NB4 (cell line): ENCODE measurements at places on chromosomes 13 and 19.

- no peak for DNase-seq
These were observed 501 bp downstream of the SIRT2 start for GRCh38 chr19:38898788-38899446.

DNA sequence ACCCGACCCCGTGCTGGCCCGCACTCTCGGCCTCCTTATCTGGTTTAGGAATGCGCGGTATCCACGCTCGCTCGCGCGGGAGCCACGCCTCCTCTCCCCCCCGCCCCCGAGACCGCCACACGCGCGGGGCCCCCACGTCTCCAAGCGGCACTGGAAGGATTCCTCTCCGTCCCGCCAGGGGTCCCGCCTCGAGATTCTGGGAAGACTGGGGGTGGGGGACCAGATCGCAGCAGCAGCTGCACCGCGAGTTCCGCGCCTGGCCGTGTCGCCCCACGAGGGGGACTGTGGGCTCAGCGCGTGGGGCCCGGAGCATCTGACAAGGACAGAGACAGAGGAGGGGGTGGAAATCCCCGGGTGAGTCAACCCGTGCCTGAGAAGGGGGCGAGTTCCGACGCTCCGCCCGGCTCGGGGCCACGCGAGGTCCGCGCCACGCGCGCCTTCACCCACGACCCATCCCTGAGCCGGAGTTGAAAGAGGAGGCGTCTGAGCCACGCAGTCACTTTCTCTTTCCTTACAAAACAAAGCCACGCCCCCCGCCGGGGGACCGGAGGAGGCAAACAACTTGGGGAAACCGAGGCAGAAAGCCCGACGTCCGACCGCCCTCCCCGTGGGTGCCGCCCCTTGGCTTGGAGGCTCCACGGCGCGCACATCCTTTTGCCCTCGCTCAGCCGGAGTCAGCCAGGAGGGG, 814 bp downstream of the S1PR2 start:
- peak; percentile 55 for DNase-seq

DNA sequence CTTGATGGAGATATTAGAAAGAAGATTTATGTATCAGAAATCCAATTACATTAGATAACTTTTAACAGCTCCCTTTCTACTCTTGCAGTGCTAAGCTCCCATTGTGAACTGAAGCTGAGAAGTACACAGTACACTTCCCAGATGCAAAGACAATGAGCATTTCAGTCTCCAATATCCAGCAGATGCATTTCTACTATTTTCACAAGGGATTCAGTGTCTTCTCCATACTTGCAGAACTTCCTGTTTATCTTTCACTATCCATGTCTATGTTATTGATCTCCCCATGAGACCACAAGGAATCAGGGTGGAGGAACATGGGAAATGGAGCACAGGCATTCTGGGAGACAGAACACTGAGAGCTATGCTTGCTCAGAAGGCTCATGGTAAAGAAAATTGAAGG, 207.5 kb downstream of the ENOX1 start:
- no peak for DNase-seq

DNA sequence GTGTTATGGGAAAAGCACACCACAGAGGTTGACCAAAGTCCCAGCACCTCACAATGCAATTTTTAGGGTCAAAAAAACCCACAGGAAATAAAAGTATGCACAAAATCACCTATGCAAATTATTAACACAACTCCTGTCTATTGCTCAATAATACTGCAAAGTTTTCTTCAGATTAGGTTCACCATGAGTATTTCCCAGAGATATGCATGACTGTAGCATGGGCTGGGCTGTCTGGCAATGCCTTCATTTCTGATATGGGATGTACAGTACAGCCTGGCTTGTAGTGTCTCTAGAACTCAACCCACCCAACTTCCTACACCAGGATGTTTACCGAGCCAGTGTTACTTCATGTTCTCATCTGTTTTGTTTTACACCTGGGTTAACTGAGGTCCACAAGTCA, 698.7 kb upstream of the ARGLU1 start:
- no peak for DNase-seq

DNA sequence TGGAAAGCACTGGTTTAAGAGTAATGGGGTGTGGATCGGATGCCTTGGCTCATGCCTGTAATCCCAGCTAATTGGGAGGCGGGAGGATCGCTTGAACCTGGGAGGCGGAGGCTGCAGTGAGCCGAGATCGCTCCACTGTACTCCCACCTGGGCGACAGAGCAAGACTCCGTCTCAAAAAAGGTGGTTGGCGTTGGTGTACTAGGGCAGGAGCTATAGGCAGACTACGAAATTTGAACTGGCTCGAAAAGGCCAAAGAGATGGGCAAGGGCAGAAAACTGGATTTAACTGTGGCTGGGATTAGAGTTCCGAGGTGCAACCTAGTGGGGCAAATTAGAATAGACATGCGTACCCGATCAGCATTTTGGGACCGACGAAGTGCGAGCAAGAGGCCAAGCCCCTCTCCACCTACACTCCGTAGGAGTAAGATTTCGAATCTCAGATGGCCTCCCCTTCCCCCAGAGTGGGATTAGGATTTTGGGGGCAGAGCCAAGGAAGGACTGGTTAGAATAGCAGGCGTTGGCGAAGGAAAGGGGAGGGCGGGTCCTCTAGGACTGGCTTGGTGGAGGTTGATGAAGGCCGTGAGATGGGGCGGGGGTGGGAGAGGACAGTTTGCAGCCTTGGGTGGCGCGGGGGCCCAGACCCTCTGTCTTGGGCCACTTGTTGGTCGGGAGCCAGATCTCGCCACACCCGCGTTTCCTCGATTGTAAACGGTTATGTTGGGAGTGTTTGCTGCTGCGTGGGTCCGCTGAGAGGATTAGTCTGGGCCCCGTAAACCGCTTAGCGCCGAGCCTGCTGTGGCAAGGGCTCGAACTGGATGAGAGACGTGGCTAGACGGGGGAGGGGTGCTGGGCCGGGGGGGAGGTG, 2.0 kb upstream of the INAFM1 start:
- peak; percentile 98 for DNase-seq

DNA sequence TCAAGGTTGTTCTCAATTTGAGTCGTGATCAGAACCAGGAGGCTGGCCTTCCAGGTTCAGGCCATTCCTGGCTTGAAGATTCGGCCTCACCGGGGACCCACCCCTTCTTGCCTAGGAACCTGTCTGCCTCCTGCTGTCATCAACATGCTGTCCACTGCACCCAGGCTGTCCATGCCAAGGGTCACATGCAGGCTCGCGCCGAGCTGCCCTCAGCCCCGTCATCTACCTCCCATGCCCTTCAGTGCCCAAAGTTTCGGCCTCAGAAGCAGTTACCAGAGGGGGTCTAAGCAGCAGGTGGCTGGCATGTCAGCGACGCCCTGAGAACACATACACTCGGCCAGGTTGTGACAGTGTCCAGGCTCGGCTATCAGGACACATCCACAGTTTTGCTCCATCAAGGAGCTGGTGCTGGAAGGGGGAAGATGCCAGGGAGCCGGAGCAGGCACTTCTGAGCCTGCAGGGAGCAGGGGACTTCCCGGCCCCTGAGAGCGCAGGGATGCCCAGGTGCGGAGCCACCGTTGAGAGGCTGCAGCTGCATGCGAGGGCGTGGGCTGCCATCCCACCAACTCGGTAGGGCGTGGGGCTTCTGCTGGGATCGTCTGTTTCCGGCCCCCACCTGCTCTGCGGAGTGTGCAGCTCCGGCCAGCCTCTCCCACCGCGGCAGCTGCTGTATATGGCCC, 590.9 kb upstream of the SLITRK5 start:
- DNase-seq, result no peak

DNA sequence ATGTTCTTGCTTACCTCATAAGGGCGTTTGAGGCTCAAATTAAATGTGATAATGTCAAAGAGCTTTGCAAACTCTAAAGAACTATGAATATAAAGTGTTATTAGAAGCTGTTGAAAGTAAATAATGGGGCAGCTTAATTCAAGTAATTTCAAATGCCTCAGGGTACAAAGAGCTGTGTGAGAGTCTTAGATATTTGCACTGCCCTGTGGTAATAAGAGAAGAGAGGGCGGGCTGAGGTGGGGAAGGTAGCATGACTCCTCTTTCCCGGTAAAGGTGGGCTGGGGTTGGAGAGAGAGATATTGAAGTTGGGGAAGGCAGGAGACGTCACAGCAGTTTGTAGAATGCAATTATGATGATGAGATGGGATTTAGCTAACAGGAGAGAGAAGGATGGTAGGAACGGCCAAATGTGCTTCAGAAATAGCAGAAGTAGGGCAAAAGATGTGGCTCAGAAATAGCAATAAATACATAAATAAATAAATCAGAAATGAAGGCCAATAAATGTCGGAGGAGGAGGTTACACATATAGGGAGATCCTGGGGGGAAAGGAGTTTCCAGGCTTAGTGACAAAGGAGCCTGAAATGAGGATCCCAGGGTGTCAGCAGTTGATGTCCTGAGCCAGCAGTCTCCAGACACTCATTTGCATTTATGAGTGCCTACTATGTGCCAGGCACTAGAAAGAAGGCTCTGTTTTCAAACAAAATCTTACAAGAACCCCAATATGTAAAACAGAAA, 35.7 kb upstream of the RCBTB2 start:
- no peak for DNase-seq

- DNase-seq, result peak; percentile 67
These were observed 111.4 kb downstream of the FRY start for GRCh38 chr13:32142956-32143375.

DNA sequence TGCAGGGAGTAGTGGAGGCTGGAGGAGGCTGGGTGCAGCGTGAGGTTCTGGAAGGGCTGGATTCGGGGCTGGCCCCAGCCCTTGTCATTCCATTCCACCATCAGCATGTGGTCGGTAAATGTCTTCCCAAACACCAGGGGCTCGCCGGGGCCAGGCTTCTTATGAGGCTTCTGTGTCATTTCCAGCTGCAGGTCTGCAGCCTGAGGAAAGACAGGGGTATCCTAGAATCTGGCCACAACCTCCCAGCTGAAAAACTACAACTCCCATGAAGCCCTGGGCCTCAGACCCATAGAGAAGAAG, 4.4 kb downstream of the BCAT2 start:
- no peak for DNase-seq

DNA sequence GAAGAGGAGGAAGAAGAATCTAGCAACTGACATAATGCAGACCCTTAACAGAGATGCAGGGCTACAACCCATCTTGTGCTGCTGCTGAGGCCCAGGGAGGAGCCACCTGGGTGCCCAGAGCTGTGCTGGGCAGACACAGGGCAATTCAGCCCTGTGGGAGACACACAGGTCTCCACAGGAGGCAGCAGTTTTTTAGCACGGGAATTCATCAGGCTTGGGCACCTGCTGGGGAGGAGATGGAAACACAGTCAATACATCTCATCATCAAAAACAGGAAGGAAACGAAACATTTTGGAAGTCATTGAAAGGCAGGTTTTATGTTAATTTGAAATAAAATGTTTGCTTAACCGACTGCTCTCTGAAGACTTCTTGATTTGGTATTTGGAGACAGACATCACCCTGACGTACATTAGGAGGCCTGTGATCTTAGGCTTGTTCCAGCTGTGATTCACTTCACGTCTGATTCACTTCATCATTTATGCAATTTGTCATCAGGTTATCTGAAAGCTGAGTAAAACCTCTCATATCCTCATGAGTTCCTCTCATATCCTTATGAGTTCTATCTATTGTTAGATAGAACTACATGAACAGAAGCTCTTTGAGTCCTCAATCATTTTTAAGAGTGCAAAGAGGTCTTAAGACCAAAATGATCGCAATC, 77.4 kb downstream of the CYSLTR2 start:
- peak; percentile 14 for DNase-seq

- DNase-seq, result no peak
These were observed 6.4 kb downstream of the LTBP4 start for GRCh38 chr19:40607311-40608239.

GRCh38 chr19:34104096-34104495, 68.2 kb upstream of the LSM14A start:
- DNase-seq, result peak; percentile 66

- DNase-seq, result no peak
These were observed 106.1 kb downstream of the RGCC start for GRCh38 chr13:41563341-41563983.

DNA sequence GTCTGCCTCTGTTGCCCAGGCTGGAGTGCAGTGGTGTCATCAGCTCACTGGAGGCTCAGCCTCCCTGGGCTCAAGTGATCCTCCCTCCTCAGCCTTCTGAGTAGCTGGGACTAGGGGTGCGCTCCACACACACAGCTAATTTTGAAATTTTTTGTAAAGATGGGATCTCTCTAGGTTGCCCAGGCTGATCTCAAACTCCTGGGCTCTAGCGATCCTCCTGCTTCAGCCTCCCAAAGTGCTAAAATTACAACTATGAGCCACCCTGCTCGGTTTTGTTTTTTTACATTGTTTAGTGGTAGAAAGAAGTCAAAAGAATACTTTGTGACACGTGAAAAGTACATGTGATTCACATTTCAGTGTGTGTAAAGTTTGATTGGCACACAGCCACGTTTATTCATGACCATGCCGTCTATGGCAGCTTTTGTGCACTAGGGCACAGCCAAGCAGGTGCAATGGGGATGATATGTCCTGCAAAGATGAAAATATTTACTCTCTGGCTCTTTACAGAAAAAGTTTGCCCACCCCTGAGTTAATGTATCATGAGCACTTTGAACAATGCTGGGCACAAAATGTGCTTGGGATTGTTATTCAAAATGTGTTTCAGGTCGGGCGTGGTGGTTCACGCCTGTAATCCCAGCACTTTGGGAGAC, 16.2 kb upstream of the NFIC start:
- DNase-seq, result no peak

- no peak for DNase-seq
These were observed 28.7 kb downstream of the ZSWIM4 start for GRCh38 chr19:13823901-13824300.

GRCh38 chr13:97982286-97982685, 28.8 kb downstream of the IPO5 start:
- no peak for DNase-seq

GRCh38 chr19:2488405-2488941, 12.5 kb downstream of the GADD45B start:
- DNase-seq, result peak; percentile 15

DNA sequence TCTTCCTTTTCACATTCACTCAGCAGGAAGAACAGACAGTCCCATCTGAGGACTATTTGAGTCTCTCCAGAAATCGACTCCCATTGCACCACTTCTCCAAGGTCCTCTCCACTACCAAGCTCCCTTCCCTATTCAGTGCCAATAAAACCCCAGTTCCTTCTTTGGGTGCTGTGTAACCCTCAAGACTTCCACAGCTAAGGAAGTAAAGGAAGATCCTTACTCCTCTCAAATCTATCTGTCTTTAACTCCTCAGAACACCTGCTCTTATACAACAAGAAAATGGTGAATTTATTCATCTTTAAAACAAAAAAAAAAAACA, 29.2 kb upstream of the TM9SF2 start:
- no peak for DNase-seq

DNA sequence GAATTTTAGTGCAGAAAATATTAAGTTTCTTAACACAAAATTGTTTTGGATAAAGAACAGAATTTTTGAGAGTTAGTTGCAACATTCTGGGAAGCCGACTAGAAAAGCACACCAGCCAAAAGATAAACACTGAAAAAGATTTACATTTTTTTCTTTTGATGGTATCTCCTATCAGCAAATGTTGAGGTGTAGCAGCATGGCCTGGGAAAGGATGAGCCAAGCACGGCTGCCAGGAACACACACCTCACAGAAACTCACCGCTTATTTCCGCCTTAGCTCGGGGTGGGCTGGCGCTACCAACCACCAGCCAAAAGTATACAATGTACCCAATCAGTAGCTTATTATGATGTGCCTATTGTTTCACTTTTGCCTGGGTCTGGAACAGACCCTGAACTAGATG, 134.7 kb downstream of the MIPEP start:
- DNase-seq, result no peak

GRCh38 chr13:40273253-40274025, 393.0 kb downstream of the FOXO1 start:
- DNase-seq, result no peak
